ENCODE measurements at places on chromosomes 16 and 17.

GRCh38 chr17:71969500-71969899 is 151.3 kb upstream of the SOX9 start:
- H3K4me1 ChIP-seq: peaks cover 14% of the 10 kb centered on the region
- H3K27ac ChIP-seq: no peak overlapping the region
- H3K27me3 ChIP-seq: no peaks in the 10 kb centered on the region

DNA sequence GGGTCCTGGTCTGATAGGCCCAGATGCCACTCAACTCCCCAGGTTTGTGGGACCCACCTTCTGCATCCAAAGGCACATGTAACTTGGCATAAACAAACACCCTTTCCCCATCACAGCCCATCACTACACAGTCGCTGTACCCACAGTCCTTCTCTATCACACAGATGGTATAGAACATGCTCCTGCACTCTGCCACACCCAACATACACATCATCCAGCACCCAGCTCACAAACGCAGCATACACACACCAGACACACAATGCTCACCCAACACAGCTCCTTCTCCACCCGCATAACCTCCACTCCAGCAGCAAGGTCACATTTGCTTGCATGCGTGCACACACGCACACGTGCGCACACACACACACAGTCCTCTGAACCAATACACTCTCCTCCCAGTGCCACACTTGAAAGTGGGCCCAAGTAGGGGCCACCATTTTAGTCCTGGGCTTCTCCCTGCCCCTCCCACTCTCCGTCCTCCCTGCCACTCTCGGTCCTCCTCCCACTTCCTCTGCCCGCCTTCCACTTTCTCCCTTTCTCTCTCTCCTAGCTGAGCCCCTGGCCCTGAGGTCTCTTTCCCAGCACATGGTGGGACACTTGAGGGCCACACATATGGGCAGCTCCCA is 8.5 kb upstream of the TMEM92 start:
- DNase-seq: peak; percentile 65
- H3K36me3 ChIP-seq: no peaks in the 10 kb centered on the region
- no peaks in the 10 kb centered on the region for H3K27me3 ChIP-seq
- H3K4me1 ChIP-seq: peaks cover 58% of the 10 kb centered on the region

DNA sequence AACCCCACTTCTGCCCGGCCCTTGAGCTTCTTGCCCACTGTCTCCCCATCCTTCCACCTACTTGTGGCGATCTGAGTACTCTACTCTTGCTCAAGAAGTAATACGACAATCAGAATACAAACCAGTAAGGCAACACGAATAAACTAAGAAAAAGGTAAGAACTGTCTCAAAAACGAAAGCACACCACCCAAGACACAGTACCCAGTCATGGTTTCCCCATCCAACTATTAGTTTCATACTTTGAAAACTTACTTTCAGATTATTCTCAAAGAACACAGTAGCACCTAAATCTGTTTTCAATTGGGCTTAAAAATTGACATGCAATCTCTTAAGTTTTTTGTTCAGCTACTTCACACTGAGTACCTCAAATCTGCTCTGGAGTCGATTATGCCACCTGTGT is 13.9 kb downstream of the GINS2 start:
- no peaks in the 10 kb centered on the region for H3K27me3 ChIP-seq
- H3K36me3 ChIP-seq: peaks cover 29% of the 10 kb centered on the region
- H3K4me1 ChIP-seq: peaks cover 10% of the 10 kb centered on the region
- DNase-seq: no peak

DNA sequence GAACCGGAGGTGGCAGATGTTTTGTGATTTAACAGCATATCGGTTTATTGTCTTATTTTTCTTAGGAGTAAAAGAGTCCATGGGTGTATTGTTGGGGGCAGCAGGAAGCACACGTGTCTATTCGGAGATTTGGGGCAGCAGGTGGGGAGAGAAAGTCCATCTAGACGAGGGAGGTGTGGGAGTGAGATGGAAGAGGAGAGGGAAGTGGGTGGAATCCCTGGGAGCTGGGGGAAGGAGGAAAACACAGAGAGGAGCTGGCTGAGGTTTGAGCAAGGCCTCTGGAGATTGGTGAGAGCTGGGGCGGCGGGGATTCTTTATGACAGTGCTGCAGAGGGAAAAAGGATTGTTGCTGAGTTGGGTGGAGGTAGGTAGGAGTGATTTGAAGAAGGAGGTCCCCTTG is 72.1 kb downstream of the PRKCB start:
- DNase-seq: no peak
- H3K27ac ChIP-seq: no peak overlapping the region
- no peaks in the 10 kb centered on the region for H3K36me3 ChIP-seq

DNA sequence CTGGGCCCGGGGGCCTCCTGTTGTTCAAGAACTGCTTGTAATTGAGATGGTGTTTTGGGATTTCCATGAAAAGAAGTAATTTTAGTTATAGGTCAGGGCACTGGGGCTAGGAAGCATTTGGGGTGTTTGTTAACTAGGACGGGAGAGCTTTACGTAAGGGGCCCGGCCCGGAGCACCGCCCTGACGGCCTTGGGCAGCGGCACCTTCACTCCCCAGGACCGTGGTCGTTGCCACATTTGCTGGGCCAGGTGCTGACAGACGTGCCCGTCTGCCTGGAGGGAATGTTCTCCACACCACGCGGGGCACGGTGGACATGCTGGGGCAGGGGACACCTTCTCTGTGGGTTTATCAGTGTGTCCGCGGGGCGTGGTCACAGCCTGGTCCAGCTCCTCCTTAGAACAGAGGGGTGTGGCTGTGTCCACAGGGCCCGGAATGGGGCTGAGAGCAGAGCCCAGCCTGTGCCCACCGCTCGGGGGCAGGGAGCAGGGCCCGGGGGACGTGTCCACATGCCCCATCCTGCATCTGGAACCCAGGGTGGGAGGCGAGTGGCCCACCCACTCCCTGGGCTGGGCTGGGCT is 57.7 kb downstream of the BAIAP2 start:
- no peak overlapping the region for H3K4me3 ChIP-seq
- peaks cover 23% of the 10 kb centered on the region for H3K4me1 ChIP-seq
- no peak for DNase-seq
- no peak overlapping the region for H3K27ac ChIP-seq
- H3K36me3 ChIP-seq: no peaks in the 10 kb centered on the region

- no peak overlapping the region for H3K27ac ChIP-seq
- H3K4me3 ChIP-seq: no peak overlapping the region
- DNase-seq: no peak
- H3K27me3 ChIP-seq: peaks cover 43% of the 10 kb centered on the region
These were observed 10.9 kb upstream of the CA4 start for GRCh38 chr17:60138769-60139437.

- H3K36me3 ChIP-seq: no peaks in the 10 kb centered on the region
- H3K27ac ChIP-seq: peak overlapping the region; percentile 68
- H3K27me3 ChIP-seq: no peaks in the 10 kb centered on the region
- DNase-seq: peak; percentile 38
- no peaks in the 10 kb centered on the region for H3K4me1 ChIP-seq
These were observed 153.3 kb downstream of the CHD9 start for GRCh38 chr16:53207810-53208752.

GRCh38 chr17:42266918-42267766 is 9.0 kb downstream of the STAT5B start:
- H3K4me1 ChIP-seq: peaks cover 11% of the 10 kb centered on the region
- no peaks in the 10 kb centered on the region for H3K27me3 ChIP-seq
- no peak for DNase-seq
- H3K4me3 ChIP-seq: no peak overlapping the region
- no peak overlapping the region for H3K27ac ChIP-seq

DNA sequence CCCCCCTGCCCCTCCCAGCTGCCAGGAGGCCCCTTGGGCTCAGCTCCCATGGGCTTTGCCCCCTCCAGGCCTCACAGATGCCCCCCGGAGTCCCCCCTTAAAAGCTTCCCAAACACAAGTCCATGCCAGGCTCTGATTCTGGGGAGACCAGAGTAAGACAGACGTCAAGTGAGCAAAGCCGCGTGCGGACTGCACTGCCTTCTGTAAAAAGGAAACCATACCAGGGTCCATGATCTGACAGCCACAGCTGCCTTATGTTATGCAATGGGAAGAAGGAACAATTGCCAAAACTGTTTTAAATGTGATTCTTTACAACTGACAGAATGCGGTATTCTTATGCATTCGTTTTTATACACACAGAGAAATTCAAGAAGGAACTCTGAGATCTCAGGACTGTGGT is 17.9 kb upstream of the HEXD start:
- peaks cover 9% of the 10 kb centered on the region for H3K4me1 ChIP-seq
- DNase-seq: no peak
- no peak overlapping the region for H3K4me3 ChIP-seq
